Activated CD8-positive, alpha-beta T cell treated with anti-CD3 and anti-CD28 coated beads for 36 hours (primary cell): ENCODE measurements at places on chromosomes 3 and 15. TPM values are rescaled to one million over a fixed set of nuclear protein-coding genes. Genes with fewer than 3 reads are reported as not detected.

Gene CEMIP
- not detected for total RNA-seq

Gene LEO1
- total RNA-seq: 31.1 TPM

Gene IL17RD
- total RNA-seq: not detected

Gene SERPINI1
- 0.83 TPM for total RNA-seq

Gene CCR8
- total RNA-seq: 0.56 TPM

Gene CPA3
- total RNA-seq: not detected

Gene ECE2
- not detected for total RNA-seq

Gene NAALADL2
- not detected for total RNA-seq

Gene RBPMS2
- not detected for total RNA-seq

Gene BBX
- total RNA-seq: 42.4 TPM

Gene PLS1
- total RNA-seq: 4.7 TPM

Gene CPNE4
- not detected for total RNA-seq

Gene MFSD1
- total RNA-seq: 9.2 TPM

Gene CFAP161
- not detected for total RNA-seq

Gene SH2D7
- total RNA-seq: not detected

Gene C3orf33
- 3.6 TPM for total RNA-seq

Gene CACNA2D2
- total RNA-seq: 1.6 TPM

Gene FAM107A
- not detected for total RNA-seq

Gene SLC6A1
- not detected for total RNA-seq

Gene GNB4
- 1.1 TPM for total RNA-seq

Gene DOCK3
- total RNA-seq: 4.2 TPM

Gene SMARCC1
- total RNA-seq: 113 TPM

Gene PYGO1
- total RNA-seq: not detected

Gene CYP11A1
- total RNA-seq: 0.31 TPM

Gene CDHR4
- total RNA-seq: not detected

Gene BCL2A1
- 47.1 TPM for total RNA-seq

Gene MEX3B
- total RNA-seq: 0.69 TPM

Gene DNASE1L3
- not detected for total RNA-seq

Gene GP9
- not detected for total RNA-seq

Gene ROBO2
- total RNA-seq: not detected
